NCI-H187 treated with DMSO at 0.1 percent for 48 hours (cell line): ENCODE measurements at places on chromosomes 16 and 17.

DNA sequence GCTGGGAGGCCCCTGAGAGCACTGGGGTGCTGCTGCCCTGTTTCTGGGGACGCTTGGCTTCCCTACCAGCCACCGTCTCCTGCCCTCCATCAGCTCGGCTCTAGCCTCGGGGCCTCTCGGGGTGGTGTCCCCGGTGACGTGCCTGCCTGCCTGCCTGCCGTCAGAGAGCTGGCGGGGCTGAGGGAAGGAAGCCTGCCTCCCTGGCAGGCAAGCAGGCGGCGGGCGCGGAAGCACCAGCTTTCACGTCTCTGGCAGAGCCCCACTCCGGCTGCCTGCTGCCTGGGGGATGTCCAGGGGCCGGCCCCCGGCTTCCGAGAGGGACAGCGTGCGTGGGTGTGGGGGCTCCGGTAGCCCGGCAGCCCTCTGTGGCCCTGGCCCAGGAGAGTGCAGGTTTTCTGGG, 9.3 kb downstream of the CENPX start:
- no peak for DNase-seq

DNA sequence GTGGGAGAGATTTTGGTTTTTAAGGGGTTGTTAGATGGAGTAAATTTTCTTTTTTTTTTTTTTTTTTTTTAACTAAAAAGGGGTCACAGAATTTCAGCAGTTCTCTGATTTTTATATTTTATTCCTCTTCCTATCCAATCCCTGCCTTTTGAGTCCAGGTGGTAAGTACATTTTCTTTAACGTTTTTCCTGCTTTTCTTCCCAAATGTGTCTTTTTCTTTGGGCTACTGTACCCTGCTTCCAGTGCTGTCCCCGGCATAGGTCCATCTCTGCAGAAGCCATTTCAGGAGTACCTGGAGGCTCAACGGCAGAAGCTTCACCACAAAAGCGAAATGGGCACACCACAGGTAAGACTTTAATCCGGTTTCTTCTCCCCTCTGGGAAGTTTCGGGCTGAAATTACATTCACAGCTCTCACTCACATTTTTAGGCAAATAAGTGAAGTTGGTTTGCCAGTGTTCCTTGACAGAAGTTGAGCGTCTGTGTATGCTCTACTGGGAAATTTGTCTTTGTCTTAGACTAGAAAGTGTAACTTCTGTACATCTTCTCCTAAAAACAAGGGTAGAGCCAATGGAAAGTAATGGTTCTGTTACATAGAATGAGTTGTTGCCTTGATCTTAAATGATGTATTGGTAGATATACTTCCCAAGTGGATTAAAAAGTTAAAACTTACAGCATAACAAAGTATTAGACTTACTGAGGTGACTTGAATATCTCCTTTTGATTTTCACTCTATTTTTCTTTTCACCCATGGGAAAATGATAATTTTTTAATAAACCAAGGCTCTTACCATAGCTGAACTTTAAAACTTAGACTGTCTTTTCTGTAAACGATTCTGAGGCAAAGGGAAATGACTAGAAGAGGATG, 54.5 kb downstream of the TUBD1 start:
- no peak for DNase-seq

DNA sequence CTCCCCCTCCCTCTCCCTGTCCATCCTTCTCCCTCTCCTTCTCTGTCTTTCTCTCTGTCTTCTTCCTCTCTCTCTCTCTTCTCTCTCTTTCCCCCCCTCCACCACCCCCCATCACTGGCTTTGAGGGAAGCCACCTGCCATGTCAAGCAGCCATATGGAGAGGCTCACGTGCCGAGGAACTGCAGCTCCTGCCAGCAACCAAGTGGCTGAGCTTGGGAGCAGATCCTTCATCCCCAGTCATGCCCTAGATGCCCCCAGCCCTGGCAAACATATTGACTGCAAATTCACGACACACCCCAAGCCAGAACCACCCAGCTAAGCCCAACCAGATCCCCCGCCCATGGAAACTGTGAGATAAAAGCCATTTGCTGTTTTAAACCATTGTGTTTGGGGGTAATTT, 40.9 kb upstream of the RBFOX3 start:
- DNase-seq, result no peak

GRCh38 chr16:85136702-85137322, 24.5 kb upstream of the CIBAR2 start:
- no peak for DNase-seq

DNA sequence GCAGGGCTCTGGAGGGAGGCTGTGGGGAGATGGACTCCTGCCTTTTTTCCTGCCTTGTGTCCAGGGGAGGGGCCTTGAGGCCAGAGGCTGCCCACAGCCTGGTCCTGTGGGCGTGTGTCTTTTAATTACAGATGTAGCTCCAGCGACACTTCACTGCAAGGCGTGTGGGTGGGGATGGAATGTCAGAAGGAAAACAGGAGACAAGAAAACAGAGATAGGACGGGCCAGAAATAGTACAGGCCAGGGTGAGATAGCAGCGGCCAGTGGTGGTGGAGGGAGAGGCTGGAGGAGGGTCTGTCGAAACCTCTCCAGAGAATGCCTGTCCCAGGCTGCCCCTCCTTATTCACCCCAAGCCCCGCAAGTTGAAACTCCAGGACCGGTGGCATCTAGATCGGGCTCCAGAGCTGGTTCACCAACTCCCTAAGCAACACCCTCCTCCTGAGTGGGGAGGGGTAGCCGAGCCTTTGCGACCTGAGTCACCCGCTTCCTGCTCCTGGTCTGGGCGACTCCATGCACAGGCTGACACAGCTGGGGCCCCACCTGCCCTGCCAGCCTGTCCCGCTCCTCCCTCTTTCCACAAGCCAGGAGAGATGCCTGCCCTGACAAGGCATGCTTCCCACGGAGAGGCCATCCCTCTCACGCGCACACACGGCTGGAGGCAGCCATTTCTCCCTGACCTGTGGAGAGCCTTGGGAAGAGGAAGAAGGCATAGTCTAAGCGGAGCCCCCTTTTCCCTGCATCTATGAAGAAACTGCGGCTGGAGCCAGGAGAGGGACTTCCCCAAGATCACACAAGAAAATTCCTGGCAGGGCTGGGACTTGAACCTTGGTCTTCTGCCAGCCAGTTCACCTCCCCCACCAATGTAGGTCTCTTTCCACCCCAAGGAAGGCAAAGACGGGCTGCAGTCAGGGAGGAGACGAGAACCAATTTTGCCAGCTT, 6.6 kb upstream of the JUP start:
- no peak for DNase-seq

GRCh38 chr16:89613231-89613953, at the start of gene DPEP1:
Gene DPEP1, plus strand, starts transcription at chr16:89613642. Its CDS starts 16,769 bp downstream, at chr16:89630411.
- DNase-seq, result no peak

DNA sequence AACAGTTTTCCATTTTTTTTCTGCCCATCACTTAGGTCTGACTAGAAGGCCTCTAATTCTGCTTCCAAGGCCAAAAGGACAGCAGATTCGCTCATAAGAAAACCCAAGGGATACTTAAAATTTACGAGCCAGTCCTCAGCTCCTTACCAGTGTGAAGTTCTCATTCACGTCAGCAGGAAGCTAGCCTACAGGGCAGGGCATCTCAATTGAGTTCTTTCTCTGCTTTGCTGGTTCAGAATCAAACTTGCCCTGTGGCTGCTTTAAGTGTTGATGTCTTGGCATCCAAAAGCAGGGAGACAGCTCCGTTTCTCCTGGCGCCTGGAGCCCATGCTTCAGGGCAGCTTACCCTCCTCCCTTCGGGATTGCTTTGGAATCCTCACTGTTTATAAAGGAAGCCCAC, 136.0 kb downstream of the ANKFN1 start:
- DNase-seq, result no peak

GRCh38 chr16:66395806-66396555, 29.5 kb downstream of the CDH5 start:
- no peak for DNase-seq

DNA sequence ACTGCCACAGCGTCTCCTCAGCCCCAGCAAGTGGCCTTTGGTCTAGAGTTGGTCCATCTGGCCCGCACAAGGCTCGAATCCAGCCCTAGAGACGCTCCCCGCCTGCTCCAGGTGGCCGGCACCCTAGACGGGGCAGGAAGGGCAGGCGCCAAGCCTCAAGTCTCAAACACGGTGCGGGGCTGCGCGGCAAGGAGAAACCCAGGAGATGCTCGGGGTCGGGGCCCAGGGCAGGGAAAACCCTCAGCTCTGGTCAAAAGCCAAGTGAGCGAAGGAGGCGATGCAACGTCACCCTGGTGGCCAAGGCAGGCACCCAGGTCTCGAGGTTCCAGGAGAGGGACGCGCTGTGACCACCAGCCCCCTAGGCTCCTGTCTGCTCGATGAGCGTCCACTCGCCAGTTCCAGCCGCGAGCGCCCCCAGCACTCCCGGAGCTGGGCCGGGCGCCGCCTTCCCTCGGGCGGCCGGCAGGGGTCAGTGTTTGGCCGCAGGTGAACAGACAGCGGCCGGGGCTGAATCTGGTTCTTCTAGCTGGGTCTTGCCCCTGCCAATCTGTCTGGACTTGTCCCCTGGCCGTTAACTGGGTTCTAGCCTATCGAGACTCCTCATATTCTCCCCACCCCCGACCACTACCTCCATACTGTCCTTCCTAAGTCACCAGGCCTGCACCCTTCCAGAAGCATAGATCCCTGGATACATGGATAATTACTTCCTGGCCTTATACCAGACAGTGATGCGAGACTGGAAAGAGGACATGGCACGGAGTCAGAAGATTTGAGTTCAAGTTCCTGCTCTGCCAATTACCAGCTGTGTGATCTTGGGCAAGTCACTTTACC, 44.0 kb downstream of the PRAC1 start:
- no peak for DNase-seq

DNA sequence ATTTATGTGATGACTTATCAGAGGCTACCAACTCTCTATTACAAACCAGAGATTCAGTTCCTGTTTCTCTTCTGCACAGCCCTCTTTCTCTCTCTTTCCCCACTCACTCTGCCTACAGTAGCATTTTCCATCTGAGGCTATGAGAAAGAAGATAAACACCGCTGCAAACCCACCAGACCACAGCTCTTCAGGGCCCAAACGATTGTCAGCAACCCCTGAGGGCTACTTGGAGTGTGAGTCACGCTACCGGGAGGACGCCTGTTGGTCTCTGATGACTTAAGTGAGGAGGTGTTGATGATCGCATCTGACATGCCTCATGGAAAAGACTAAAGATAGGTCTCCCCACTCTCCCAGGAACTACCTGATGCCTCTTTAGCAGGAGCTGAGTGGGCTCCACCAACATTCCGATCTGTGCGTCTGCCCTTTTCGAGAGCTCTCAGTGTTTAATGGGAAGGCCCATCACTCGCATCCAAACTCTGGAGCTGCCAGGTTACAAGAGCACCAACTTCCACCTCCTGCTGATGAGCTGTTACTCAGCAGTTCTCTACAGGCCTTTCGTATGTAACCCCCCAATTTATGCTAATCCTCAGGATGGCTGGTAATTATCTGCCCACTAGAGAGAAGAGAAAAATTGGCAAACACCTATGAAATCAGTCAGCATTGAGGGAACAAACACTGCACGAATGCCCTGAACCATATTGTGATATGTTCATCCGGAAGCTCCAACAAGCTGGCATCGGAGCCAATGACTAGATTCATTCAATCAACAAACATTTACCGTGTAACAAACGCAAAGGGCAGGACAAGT, 9.2 kb downstream of the GRIN2A start:
- DNase-seq, result no peak

- DNase-seq, result no peak
Measured at GRCh38 chr17:11326492-11326891, 85.5 kb downstream of the SHISA6 start.

DNA sequence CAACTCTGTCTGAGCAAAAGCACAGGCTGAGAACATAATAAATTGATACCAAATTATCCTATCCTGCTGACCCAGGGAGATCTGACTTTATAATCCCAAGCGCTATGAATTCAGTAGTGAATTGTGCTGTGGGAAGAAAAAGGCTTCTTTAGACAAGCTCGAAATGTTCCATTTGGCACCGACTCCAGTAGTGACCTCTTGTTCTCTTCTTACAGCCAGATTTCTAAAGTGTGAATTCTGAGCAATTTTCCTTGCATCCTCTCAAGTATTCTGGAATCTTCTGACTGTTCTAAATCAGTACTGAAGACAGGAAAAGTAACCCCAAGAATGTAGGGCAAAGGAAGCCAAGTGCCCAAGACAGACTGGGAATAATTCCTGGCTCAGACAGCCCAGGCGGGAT, 58.2 kb downstream of the CDYL2 start:
- DNase-seq, result no peak

GRCh38 chr16:86099326-86099725, 200.4 kb downstream of the IRF8 start:
- no peak for DNase-seq

- DNase-seq, result no peak
Measured at GRCh38 chr17:36196131-36196486, 449 bp downstream of the CCL3L1 start.

DNA sequence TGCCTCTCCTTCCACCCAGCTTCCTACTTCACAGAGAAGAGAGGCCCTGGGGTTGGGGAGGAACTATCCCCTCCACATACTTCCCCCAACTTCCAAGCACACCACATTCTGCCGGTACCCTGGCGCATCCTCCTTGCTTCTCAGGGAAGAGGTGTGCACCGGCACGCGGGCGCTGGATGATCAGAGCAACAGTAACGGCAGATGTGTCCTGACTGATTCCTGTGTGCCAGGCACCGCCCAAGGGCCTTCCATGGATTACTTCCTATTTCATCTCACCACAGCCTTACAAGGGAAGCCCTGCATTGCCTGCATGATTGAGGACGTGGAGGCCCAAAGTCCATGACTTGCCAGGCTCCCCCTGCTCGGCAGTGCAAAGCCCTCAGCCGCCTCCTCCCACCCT, 21.1 kb upstream of the MLKL start:
- no peak for DNase-seq

DNA sequence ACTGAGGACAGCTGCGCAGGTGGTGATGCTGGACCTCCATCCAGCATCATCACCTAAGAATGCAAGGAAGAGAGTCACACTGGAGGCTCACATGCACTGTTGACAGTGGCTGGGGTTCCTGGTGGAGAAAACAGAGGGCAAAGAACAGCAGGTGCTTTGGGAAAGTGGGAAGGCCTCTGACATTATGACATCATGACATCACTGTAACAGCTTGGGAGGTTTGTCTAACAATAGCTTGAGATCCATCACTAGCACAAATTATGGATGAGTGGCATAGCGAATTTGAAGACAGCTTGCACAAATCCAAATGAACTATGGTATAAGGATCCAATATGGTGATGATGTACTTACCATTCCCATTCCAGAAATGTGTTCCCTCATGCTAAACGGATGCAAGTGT, 226.5 kb upstream of the MPHOSPH6 start:
- no peak for DNase-seq
